ENCODE measurements at places on chromosomes 11 and 22.

DNA sequence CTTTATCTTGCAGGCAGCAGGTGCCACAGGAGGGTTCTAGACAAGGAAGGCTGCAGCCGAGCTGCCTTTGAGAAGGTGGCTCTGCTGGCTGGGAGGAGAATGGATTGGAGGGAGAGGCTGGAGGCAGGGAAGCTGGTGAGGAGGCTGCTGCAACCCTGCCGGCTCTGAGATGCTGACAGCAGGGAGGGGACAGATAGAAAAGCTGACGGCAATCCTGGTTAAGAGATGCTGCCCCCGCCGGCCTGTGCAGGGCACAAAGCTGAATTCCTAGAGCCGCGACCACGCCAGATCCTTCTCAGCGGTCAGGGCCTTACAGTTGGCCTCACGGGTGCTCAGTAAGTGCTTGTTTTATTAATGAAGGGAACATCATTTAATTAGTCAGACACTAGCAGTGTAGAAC is 105.4 kb downstream of the CACNA1I start:
- no peak for DNase-seq

DNA sequence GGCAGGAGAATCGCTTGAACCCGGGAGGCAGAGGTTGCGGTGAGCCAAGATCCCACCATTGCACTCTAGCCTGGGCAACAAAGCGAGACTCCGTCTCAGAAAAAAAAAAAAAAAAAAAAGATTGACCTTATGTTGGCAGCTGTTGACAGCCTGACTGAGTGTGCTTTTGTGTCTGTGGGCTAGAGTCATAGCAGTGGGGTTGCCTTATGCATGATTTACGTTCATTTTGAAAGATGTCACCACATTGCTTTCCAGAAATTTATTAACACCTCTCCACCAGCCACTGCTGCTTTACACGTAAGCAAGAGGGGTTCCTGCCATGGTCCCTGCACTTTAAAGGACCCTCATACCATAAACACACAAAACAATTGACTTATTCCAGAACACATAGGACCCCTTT is 21.0 kb downstream of the ASRGL1 start:
- DNase-seq, result no peak

- DNase-seq, result no peak
Measured at GRCh38 chr22:41524251-41524661, 20.0 kb downstream of the POLR3H start.

DNA sequence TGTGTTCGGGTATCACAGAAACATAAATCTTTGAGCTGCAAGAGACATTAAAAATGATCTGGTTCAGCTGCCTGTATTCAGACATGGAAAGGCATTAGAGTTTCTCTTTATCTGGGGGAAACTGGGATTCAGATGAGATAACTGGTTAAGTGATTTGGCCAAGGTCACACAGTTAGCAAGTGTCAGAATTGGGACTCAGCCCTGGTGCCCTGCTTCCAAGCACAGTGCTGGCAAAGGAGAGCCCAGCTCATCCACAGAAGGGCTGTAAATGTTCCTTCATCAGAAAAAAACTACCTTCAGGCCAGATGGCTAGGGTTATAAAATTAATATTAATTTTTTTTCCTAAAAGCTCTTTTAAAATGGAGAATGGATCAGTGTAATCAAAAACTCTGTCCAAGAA is 20.4 kb upstream of the CADM1 start:
- DNase-seq, result no peak

DNA sequence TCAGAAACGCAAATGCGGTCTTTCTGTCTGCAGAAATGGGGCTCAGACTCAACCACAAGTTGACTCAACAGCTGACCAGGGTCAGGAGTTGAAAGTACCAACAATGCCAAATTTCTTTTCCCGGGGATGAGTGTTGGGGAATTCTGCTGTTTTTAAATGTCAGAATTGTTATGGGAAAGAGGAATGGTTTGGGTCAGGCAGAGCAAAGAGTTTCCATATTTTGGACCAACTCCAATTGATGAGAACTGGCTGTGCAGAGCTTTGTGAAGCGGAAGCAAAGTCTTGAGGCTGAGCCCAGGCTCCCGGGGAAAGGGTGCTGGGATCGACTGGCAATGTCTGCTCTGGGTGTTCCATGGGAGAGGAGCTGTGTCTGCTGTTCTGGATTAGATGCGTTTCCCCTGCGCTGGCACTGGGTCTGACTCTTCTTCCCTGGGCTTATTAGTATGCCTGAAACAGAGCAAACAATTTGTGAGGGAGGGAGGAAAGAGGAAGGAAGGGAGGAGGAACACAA is 36.2 kb downstream of the TXN2 start:
- peak; percentile 65 for DNase-seq

DNA sequence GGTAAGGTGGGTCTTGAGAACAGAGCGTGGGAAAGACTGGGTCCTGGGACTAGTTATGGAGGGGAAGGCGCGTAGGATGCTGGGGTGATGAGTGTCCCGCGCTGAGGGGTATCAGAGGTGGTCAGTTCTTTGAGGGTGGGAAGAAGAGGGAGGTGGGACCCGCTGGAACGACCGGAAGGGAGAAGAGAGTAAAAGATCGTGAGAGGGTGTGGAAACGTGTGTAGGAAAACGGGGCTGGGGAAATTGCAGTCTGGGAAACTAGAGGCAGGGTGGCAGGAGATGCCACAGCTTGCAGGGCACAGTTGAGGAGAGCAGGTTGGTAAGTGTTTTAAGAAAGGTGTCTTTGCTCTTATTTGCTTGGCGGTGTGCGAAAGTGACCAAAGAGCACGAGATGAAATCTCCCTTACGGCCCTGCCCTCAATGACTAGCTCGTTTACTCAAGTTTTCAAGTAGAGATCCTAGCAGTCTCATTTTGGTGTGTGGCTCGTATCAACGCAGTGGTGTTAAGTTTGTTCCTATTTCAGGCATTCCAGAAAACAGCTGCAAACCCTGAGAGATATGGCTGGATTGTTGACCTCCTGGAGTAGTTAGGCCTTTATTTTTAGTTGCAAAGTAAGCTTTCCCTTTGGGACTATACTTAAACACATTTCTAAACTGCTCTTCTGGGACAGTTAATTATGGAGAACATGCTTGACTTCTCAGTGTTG is 615 bp downstream of the STT3A start:
- peak; percentile 39 for DNase-seq

DNA sequence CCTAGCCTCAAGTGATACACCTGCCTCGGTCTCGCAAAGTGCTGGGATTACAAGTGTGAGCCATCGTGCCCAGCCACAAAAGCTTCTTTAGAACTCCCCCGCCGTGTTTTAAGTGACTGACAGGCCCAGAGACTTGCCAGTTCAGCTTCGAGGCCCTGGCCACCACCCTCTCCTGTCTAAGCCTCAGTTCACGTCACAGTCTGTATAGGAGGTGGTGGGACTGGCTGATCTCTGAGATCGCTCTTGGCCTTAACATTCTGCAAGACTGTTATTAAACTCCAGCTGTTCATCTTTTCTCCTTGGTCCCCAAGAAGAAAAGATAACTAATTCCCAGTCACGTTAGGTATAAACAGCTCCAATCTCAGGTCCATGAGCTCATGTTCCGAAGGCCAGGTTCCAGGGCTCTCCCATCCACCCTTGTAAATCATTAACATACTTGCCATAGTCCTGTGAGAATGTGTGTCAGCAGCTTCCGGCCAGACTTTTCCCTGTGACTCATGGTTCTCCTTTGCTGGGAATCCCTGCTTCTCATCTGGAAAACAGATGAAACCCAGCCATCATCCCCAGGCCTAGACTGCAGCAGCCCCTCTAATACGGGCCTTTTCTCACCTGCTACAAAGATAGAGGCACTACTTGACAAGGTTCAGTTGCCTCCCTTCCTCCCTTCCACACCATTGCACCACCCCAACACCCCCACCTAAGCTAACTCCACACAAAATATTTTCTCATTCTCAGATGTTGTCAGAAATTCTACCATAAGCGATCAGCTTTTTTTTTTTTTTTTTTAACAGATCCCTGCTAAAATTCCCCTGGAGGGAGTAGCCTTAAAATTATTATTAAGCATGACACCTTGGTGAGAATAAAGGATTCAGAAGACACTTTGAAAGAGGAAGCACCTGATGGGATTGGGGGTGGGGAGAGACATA is 5.6 kb upstream of the KIAA0930 start:
- DNase-seq, result no peak

GRCh38 chr11:64027651-64028397 is 7.9 kb upstream of the FLRT1 start:
- peak; percentile 61 for DNase-seq

- peak; percentile 3 for DNase-seq
Measured at GRCh38 chr11:30758012-30758411, 171.9 kb upstream of the MPPED2 start.

DNA sequence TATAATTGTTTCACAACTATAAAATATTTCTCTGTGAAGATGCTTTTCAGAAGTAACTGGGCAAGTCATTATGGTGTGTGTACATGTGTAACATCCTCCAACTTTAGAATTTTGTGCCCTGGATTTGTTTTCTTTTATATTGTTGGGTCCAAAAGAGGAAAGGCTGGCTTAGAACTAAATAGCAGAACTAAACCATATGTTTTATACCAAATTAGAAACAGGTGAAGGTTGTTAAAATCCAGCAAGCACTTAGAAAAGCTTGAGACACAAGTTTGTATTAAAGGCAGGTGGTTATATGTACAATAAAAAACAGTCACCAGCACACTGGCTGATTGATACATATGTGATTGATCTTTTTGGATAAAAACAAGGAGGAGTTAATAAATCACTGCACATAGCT is 158.5 kb downstream of the WNT11 start:
- DNase-seq, result no peak

- no peak for DNase-seq
Measured at GRCh38 chr22:43203471-43203981, 16.6 kb upstream of the TTLL12 start.

DNA sequence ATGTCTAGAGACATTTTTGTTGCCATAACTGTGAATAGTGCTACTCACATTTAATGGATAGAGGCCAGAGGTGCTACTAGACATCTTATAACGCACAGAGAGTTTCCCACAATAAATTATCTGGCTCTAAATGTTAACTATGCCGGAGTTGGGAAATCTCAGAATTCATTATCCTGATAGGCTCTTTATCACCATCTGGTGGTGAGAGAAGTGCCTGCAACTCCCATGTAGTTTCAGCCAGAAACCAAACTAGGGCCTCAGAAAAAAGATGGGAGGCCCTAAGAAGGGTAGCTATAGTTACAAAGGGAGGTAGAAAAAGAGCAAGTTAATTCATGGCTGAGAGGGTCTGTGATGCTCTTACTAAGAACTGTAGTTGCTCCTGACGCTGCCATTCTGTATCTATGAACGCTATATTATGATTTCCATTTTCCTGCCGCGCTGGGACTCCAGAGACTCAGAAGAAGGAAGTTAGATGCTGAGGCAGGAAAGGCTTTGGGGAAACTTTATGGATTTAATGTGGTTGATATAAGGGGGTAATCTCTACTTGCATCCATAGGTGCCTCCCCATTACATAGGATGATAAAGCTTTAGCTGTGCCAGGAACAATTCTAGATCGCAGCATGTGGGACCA is 22.9 kb upstream of the MRPL17 start:
- DNase-seq, result peak; percentile 67

DNA sequence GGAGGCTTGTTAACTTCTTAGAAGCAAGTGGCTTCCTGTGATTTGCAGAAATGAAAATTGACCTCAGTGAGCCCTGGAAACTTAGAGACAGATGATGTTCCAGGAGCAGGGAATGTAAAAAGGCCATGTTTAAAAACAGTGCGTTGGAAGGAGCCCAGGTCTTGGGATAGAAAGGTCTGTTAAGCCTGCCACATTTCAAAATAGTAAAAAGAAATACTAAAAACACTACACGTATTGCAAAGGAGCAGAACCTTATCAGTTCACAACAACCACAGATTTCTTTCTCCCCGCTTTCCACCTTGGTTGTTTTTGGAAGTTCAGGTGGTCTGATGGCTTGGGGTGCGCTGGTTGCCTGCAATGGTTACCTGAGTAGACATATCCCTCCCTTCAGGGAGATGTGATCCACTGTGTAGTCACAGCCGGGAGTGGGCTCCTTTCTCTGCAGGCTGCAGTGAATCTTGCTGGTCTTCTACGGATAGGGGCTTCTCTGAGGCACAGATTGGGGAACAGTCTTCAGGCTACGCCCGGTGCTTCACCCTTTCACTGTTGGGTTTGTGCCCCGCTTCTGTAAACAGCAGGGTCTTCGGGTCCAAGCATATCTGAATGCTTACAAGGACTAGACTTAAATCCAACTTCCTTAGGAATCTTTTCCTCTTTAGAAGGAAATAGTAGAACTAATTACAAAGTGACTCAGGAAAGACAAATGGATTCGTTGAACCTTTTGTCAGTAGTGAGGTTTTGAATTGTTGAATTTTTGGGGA is 1.9 kb downstream of the TEAD1 start:
- DNase-seq, result peak; percentile 3

GRCh38 chr11:21861314-21861713 is 331.6 kb upstream of the ANO5 start:
- DNase-seq, result no peak

GRCh38 chr22:34080433-34080832 is 160.2 kb upstream of the LARGE1 start:
- peak; percentile 4 for DNase-seq

DNA sequence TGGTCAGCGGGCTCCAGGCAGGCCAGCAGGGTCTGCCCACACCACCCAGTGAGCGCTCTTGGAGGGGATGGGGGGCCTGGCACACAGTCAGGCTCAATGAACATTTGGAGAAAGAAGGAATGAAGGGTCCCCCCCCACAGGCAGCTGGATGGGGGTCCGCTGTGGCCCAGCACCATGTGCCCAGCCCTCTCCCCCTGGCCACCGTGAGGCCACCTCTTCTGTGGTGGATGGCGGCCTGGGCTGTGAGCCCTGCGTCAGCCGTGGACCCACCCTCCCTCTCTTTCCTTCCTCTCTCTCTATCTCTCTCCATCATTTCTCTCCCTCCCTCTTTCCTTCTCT is 35.1 kb upstream of the MUC5AC start:
- DNase-seq, result no peak

GRCh38 chr22:41285441-41285819 is 557 bp downstream of the RANGAP1 start:
- DNase-seq, result peak; percentile 68

Measured in KBM-7 (cell line).